ENCODE measurements at places on chromosomes 13 and 19. TPM values are rescaled to one million over a fixed set of nuclear protein-coding genes. Genes with fewer than 3 reads are reported as not detected.
A peak's percentile ranks its signal among the peaks of the same experiment; 100 is the strongest.

DNA sequence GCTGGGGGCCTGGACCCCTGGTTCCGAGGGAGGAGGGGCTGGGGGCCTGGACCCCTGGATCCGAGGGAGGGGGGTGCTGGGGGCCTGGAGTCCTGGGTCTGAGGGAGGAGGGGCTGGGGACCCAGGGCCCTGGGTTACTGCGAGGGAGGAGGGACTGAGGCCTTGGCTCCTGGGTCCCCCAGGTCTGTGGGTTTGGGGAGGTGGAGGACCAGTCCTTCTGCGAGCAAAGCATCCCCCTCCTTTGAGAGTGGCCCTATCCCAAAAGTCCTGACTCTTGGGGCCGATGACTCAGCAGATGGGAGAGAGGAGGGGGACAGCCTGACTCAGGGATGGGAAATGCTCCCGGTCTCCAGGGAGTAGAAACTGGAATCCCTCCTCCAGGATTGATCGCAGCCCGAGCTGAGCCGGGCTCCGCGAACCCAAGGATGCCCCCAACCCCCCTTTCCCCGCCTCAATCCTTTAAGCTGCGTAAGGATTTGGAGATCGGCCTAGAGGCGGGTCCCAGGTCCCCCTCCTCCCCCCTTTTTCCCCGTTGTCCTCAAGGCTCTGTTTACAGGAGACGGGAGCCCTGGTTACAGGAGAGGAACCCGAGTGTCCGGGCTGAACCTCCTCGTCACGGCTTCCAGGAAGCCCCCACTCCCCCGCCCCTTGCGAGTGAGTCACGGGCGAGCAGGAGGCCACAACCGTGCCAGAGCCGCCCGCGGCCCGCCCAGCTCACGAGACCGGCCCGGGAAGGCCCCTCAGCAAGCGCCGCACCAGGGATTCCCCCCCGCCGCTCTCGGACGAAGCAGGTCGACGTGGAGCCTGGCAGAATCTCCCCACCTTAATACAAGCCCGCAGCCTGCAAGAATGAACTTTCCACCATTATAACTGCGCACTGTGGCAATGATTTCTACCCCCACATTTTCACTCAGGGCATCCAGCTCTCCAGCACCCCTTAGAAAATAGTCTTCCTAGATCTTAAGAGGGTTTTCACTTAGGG is 3.0 kb upstream of the ZFP36 start:
- peak; percentile 90 for DNase-seq

- DNase-seq: no peak
These were observed 94.3 kb downstream of the INSR start for GRCh38 chr19:7199613-7200533.

DNA sequence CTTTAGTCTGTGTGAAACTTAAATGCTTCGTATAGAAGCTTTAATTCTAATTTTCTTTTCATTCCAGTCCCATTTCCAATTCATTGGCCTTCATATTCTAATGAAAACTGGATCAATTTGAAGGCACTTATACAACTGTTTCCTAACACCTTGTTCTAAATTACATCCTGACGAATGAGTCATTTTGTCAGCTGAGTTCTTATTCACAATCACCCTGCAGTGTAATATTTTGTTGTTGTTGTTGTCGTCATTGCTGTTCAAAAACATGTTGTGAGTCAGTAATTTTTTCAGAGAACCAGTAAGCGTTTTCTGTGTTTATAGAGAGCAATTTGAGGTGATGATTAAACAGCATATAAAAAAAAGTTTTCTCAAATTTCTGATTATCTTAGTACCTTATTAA is 290.0 kb downstream of the PCDH9 start:
- no peak for DNase-seq

DNA sequence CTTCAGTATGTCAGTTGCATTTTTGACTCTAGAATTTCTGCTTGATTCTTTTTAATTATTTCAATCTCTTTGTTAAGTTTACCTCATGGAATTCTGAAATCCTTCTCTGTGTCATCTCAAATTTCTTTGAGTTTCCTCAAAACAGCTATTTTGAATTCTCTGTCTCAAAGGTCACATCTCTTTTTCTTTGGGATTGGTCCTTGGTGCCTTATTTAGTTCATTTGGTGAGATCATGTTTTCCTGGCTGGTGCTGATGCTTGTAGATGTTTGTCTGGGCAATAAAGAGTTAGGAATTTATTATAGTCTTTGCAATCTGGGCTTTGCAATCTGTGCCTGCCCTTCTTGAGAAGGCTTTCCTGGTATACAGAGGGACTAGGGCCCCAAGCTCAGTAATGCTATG is 18.5 kb upstream of the KBTBD7 start:
- no peak for DNase-seq

GRCh38 chr19:19417046-19417445 is 11.6 kb downstream of the GATAD2A start:
- DNase-seq: no peak

GRCh38 chr19:5079071-5079774 is 110.3 kb downstream of the KDM4B start:
- DNase-seq: no peak

- DNase-seq: no peak
These were observed 286.3 kb downstream of the POU4F1 start for GRCh38 chr13:78317030-78317429.

GRCh38 chr13:69955271-69955670 is 152.4 kb upstream of the ATXN8OS start:
- DNase-seq: no peak

The KANK3 gene
- 1.4 TPM for total RNA-seq

GRCh38 chr13:56861476-56861875 is 279.2 kb upstream of the PRR20A start:
- DNase-seq: no peak

- no peak for DNase-seq
These were observed 697 bp downstream of the FCGRT start for GRCh38 chr19:49512970-49513745.

DNA sequence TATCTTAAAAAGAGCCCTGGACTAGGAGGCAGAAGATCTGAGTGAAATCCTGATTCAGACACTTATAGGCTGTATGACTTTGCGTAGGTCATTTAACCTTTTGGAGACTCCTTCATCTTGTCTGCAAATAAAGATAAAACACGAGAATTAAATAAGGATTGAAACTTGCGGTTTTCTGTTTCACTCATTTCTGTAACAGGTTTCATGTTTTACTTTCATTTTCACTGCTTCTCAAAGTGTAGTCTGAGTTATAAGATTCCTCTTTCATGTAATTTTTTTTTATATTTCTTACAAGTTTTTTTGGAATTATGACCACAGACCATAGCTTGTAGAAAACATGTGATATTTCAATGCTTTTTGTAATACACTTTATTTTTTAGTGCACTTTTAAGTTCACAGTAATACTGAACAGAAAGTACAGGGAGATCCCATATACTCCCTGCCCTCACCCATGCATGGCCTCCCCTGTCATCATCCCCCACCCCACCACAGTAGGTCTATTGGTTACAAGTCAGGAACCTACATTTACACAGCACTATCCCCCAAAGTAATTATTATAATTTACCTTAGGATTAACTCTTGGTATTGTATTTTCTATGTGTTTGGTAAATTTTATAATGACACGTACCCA is 174.6 kb downstream of the ITGBL1 start:
- DNase-seq: no peak

DNA sequence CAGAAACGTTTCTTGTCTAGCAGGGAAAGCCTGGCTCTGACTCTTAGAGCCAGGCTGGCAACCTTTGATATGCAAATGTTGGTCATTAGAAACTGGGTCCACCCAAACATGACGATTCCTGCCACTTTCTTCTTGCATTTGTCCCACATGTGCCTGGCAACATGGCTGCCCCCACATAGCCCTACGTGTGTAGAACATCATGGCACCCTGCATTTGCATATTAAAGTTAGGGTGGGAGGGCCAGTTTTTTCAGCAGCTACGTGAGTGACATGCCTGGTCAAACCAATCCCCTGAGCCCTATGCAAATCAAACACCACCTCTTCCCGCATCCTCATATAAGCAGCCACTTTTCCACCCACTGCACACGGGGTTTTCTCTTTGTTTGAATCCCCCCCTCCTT is 95.0 kb downstream of the LIG4 start:
- DNase-seq: no peak

DNA sequence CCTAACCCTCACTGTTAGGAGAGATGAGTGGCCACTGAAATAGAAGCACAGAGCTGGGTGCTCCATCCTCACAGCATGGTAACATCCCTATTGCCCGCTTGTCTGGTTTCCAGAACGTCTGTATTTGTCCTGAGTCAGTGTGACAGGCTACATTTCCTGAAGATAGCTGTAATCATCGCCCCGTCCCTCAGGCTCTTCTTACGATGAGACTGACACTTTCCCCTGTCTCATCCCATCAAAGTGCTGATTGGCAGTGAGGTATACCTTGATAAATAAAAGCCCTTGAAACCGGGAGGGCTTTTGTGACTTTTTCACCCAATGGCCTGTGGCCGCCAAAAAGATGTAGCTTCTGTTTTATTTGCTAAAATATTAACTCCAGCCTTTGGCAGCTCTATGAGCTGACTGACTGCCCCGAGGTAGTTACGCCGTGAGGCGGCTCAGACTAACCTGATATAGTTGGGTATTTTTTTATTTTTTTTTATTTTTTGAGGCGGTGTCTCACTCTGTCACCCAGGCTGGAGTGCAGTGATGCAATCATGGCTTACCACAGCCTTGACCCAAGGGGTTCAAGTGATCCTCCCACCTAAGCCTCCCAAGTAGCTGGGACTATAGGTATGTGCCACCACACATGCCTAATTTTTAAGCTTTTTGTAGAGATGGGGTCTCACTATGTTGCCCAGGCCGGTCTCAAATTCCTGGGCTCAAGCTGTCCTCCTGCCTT is 5.7 kb upstream of the LRRC4B start:
- no peak for DNase-seq

The GIPC3 gene
- 0.31 TPM for total RNA-seq

DNA sequence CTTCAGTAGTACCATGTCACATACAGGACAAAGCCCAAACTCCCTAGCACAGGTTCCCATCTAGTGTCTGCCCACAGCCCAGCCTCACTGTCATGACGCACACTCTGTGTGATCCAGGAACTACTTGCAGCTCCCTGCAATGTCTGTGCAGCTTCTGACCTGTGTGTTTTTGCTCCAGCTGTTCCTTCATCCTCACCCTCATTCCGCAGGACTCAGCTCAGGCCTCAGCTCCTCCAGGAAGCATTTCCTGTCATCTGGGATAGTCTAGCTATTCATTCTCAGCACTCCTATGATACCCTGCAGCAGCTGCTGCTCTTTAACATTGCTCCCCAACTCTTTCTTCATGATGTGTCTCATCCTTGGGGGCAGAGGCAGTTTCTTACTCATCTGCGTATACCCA is 56.1 kb downstream of the ENOX1 start:
- no peak for DNase-seq

The ADAMTS10 gene
- 3.2 TPM for total RNA-seq

The CYP2A7 gene
- not detected for total RNA-seq

GRCh38 chr19:2062389-2062729 is 11.3 kb upstream of the MKNK2 start:
- DNase-seq: no peak

DNA sequence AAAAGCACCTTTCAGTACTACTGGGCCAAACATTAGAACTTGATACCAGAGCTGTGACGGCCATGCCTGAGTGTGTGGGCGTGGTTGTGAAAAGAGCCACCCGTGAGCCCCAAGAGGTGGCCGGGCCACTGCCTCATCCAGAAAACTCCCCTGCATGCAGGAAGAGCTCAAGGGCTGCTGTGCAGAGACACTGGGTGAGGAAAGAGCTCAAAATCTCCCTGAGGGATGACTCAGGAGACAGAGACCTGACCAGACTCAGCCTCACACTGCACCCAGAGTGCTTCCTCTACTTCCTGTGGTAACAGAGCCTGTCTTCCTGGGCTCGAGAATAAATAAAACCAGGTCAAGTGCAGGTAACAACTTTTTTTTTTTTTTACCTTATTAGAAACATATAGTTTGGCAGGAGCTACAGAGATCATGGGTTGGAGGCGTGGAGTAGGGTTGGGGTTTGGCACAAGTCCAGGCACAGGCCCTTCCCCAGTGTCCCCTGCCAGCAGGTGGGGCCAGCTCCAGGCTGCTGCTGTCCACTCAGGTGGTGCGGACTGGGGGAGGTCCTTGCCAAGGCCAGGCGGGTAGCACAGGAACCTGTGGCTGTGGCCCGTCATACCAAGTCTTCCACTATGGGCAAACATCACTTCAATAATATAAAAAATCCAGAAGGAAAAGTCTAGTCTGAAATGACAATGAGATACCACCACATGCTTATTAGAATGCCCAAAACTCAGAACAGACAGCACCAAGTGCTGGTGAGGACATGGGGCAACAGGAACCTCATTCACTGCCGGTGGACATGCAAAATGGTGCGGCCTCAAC is 25.5 kb downstream of the ELL start:
- DNase-seq: peak; percentile 56
